Heart left ventricle (tissue), 16 donors: ENCODE measurements at places on chromosomes 11 and 22. TPM values are rescaled to one million over a fixed set of nuclear protein-coding genes. Genes with fewer than 3 reads are reported as not detected.

DNA sequence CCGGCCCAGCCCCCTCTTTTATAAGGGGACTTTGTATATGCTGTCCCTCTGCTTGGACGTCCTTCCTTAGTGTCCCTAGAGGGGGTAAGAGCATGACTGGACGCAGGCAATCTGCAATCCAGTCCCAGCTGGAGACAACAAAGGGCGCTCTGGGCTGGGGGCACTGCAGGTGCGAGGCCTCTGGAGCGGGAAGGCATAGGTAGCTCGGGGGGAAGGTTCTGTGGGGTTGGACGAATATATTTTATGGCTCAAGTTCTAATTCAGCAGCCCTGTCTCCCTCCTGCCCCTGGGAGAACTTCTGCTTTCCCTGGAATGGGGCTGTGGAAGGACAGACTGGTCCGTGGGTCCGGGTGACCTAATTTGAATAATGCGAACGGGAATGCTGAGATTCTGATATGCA is 40.0 kb downstream of the KCNJ4 start:
- peak overlapping the region; percentile 85 for H3K27ac ChIP-seq
- no peak overlapping the region for H3K4me3 ChIP-seq
- no peaks in the 10 kb centered on the region for H3K27me3 ChIP-seq
- peaks cover 13% of the 10 kb centered on the region for H3K4me1 ChIP-seq
- no peak for DNase-seq

DNA sequence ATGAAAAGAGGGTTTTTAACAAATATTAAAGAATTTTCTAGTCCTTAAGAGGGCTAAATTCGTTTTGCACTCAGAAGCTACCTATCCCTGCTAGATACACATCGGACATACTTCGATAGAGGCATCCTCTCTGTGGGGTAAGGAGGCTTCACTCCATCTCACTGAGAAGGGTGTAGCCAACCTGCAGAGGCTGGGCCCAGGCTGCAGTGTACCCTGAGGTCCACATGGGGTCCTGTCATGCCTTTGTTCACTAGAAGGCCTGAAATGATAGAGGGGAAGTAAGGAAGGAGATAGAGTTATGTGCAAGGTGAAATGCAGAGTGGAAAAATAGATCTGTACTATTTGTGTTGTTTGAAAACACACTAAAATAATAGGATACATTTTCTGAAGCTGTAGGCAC is 45.6 kb downstream of the IGSF9B start:
- no peaks in the 10 kb centered on the region for H3K4me1 ChIP-seq
- no peaks in the 10 kb centered on the region for H3K36me3 ChIP-seq
- H3K27me3 ChIP-seq = no peaks in the 10 kb centered on the region
- no peak overlapping the region for H3K27ac ChIP-seq
- H3K4me3 ChIP-seq = no peak overlapping the region
- peak; percentile 5 for DNase-seq

DNA sequence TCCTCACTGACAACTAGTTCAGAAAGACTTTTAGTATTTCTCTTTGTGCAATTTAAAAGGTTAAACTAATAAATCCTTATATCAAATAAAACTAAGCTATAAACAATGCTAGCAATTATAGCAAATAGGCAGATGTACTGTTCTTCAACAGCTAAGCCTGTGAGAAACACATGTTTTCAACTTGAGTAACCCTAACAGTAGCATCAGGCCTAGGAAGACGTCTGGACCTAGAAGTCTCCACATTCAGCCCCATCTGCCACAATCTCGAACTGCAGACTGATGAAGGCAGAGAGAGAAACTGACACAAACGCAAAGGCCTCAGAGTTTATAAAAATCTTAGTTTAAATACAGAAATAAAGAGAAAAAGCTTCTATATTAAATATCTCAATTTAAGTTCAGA is 2.5 kb downstream of the ST13 start:
- H3K27ac ChIP-seq = no peak overlapping the region
- peaks cover 35% of the 10 kb centered on the region for H3K4me1 ChIP-seq
- DNase-seq = no peak
- peaks cover 5% of the 10 kb centered on the region for H3K36me3 ChIP-seq
- H3K27me3 ChIP-seq = no peaks in the 10 kb centered on the region

- H3K27ac ChIP-seq = no peak overlapping the region
- H3K36me3 ChIP-seq = no peaks in the 10 kb centered on the region
- no peaks in the 10 kb centered on the region for H3K27me3 ChIP-seq
- no peak overlapping the region for H3K4me3 ChIP-seq
- no peak for DNase-seq
- no peaks in the 10 kb centered on the region for H3K4me1 ChIP-seq
Observed at GRCh38 chr11:115257270-115257669, 246.9 kb downstream of the CADM1 start.

Gene SLC25A1
- 28.4 TPM for polyA plus RNA-seq

Gene SCGB1A1
- not detected for polyA plus RNA-seq
